ENCODE measurements at places on chromosomes 7 and 10. TPM values are rescaled to one million over a fixed set of nuclear protein-coding genes. Genes with fewer than 3 reads are reported as not detected.

DNA sequence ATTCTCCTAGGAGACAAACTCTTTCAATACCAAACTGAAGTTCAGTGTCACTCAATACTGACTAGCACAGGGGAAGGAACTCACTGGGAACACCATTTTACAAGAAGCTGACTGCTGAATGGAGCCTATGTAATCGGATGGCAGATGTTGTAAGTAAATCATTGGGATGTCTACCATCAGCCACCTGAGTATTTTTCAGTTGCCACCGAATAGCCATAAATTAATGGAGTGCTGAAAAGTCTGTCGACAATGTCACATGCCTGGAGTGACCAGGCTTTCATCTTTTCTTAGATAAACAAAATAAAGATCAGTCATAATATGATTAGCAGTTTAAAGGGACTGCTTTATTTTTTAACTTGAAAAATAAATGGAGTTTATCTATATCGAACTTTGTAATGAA is 145.9 kb upstream of the SEMA3E start:
- DNase-seq = no peak

Gene OR6B1
- total RNA-seq = not detected

- DNase-seq = no peak
Observed at GRCh38 chr7:54076616-54077015, 465.6 kb upstream of the VSTM2A start.

DNA sequence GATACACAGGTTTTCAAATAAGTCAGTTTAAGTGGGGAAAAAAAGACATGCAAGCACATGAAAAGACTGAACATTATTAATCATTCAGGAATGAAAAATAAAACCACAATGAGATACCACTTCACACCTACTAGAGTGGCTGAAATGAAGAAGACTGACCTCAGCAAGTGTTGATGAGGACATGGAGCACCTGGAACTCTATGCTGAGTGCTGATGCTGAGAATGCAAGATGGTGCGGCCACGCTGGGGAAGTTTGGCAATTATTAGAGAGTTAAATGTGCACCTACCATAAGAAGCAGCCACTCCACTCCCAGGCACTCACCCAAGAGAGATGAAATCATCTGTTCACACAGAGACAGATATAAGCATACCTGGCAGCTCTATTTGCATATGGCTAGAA is 32.9 kb upstream of the ELFN1 start:
- DNase-seq = no peak

Data from stomach (tissue), 19 donors.